AG09309 (cell line): ENCODE measurements at places on chromosomes 2 and 18.

GRCh38 chr18:75936862-75937261 is 509.4 kb upstream of the SMIM21 start:
- no peak for DNase-seq

DNA sequence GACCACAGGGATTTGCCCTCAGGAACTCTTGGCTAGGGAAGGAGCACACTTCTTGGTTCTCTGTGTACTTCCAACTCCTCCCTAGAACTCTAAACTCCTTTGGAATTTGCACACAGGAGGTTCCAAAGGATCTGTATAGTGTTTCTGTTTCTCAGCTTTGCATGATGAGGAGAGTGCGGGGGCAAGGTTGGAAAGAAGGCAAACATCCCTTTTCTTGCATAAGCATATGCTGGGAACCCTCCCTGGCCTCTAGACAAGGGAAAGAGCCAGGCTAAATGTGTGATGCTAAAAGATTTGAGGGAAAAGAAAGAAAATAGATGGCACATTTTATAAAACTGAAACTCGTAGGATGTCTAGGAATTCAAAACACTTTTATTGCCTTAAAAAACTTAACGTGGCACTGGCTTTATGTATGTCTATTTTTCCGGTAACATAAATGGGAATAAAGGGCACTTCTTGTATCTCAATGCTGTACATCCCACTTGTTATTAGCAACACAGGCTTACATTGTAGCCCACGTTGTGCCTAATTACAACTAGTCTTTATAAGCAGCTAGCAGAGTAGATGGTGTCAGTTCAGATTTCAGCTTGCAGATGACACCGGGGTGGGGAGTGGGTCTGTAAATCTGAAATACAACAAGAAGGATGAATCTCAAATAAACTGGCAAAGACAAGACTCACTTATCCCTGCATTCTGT is 165.8 kb downstream of the GPD2 start:
- no peak for DNase-seq

GRCh38 chr18:2466978-2467377 is 104.3 kb downstream of the METTL4 start:
- no peak for DNase-seq

- no peak for DNase-seq
Measured at GRCh38 chr18:7876354-7877104, 309.4 kb downstream of the PTPRM start.

- DNase-seq, result no peak
Measured at GRCh38 chr18:48035556-48035860, 105.0 kb upstream of the SMAD2 start.

DNA sequence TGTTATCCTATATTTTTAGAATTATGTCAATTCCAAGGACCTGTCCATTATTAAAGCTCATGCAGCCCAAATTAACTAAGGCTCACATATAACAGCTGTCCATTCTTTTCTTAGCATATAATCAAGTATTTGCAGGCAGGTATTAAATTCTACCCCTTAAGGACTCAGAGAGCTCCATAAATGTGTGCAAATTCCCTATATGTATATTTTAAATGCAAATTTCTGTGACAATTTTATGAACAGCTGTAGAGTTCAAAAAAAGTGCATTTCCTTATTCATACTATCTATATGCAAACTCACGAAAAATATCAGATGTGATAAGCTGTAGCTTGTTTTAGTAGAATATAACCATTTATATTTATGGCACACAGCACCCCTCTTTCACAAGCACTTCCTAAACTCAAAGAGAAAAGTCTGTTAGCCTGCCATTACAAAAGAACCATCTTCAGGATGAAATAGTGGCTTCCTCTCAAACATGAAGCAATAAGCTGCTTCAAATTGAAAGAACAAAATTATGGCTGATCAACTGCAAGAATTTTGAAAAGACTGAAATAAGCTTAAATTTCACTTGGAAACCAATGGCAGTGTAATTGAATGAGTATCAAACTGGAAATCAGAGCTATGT is 155.0 kb upstream of the REG3G start:
- DNase-seq, result no peak

- no peak for DNase-seq
Measured at GRCh38 chr2:22020091-22020742, 896.4 kb downstream of the TDRD15 start.

DNA sequence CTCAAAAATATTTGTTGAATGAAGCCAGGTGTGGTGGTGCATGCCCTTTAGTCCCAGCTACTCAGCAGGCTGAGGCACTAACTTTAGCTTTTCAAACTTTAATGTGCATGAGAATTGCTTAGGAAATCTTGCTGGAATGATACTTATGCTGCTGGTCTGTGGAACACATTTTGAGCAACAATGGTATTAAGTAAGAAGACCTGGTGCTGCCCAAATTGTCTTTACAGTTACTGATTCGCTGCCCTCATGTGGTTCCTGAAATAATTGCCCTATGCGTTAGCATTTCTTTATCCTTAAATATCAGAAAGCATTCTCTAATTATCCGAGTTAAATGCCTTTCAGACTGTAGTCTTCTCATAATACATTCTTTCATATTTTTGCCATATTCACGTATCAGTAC is 76.0 kb upstream of the SESTD1 start:
- DNase-seq, result peak; percentile 48

GRCh38 chr2:11940121-11940743 is 193.8 kb downstream of the LPIN1 start:
- no peak for DNase-seq

GRCh38 chr2:226187616-226188015 is 612.0 kb downstream of the IRS1 start:
- DNase-seq, result peak; percentile 77

GRCh38 chr2:148640767-148641166 is 3.8 kb upstream of the EPC2 start:
- peak; percentile 24 for DNase-seq

DNA sequence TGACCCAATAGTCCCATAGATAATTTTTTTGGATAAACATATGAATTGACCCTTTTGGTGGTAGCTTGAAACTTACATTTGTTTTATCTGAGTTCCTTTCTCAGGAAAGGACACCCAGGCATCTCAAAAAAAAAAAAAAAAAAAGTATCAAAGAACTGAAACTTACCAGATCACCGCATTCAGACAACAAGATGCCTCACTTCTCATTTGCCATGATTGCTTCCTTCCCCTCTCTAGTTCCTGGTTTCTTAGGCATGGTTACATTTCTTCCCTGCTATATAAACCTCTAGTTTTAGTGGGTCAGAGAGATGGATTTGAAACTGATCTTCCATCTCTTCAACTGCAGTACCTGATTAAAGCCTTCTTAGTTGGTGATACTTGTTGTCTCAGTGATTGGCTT is 240.1 kb downstream of the ACKR3 start:
- DNase-seq, result no peak

DNA sequence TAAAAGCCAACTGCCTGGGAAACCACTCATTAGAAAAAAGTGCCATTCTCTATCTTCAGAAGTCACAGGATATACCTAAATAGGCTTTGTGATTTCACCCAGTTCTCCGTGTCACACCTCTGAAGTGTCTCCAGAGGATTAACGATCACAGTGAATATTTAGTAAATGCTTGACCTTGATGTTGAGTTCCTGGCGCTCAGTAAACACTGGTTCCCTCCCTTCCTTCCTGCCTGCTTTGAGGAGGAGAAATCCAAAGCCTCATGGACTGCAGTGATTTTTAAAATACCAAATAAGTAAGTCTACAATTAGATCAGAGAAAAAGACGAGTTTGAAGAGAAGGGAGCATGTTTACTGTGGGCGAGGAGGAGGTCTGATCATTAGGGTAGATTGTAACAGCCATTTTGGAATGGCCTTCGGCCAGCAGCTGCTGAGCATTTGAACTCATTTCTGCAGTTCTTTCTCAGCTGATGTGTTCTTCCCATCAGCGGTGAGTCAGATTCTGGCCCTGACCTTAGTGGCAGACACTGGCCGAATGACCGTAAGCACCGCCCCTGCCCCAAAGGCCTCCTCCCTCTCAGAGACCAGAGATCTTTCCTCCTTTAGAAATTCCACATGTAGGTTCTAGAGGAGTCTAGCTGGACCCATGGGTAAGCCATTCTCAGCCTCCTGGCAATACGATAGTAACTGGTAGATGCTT is 62.1 kb upstream of the SLC16A14 start:
- peak; percentile 55 for DNase-seq

DNA sequence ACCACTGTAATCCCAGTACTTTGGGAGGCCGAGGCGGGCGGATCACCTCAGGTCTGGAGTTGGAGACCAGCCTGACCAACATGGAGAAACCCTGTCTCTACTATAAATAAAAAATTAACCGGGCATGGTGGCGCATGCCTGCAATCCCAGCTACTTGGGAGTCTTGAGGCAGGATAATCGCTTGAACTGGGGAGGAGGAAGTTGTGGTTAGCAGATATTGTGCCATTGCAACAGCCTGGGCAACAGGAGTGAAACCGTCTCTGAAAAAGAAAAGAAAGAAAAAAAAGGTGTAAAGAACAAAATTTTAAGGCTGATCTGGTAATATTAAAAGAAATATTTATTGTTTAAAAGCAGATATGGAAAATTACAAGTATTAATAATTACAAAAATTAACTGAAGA is 29.7 kb downstream of the ZNF804A start:
- no peak for DNase-seq

DNA sequence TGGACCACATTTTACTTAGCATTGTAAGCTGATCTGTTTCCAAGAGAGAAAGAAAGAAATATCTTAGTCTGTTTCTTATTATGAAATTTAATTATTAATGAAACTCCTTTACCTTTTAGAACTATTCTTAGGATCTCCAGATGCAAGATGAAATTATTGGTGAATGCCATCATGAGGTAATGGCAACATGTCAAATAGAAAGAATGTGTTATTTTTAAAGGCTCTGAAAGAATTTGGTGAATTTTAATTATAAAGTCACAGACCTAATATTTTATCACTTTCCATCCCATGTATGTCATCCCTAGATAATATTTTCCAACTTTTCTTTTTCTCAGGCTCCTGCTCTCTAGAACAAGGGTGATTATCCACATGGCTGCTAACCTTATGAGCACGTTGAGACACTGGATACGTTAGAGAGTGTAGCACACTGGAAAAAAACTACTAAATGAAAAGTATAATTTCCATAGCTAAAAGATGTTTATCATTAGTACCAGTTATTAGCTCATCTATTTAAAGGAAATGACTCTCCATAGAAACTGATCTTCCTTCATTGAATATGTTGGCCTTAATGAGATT is 95.2 kb upstream of the SCG2 start:
- DNase-seq, result no peak

GRCh38 chr2:38109732-38110181 is 33.8 kb upstream of the CYP1B1 start:
- no peak for DNase-seq

DNA sequence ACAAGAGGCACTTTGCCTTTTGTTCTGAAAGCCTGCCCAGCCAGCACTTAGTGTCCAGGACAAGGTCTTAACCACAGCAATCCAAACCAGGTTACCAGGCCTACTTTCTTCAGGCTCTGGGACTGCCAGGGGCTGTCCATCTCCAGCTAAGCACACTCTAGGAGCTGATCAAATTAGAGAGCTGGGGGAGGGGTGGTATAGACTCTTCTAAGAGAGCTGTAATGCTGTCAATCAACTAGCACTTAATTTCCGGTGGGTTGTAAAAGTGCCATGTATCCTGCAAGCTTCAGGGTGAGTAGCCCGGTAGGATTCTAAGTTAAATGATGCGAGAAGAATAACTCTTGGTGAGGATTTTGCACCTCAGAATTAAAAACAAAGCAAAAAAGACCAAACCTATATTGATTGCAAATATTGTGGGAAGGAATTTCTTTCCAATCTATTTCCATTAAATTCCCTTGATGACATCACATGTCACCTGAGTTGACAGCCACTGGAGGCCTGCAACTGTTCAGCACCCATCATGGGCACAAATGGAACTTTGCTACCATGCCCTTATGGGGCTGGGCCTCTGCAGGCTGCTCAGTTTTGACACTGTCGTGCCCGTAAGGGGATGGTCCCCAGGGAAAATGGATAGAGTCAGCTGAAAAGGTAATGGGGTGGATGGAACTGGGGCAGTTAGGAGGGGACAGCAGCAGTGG is 8.7 kb upstream of the COX7A2L start:
- DNase-seq, result no peak

GRCh38 chr2:127343277-127343676 is 44.5 kb downstream of the MAP3K2 start:
- no peak for DNase-seq
